ENCODE measurements at places on chromosomes 12 and 14.

- no peak for DNase-seq
Observed at GRCh38 chr12:51472984-51473383, 48.4 kb downstream of the SLC4A8 start.

- no peak for DNase-seq
Observed at GRCh38 chr12:117576053-117576452, 214.6 kb upstream of the NOS1 start.

DNA sequence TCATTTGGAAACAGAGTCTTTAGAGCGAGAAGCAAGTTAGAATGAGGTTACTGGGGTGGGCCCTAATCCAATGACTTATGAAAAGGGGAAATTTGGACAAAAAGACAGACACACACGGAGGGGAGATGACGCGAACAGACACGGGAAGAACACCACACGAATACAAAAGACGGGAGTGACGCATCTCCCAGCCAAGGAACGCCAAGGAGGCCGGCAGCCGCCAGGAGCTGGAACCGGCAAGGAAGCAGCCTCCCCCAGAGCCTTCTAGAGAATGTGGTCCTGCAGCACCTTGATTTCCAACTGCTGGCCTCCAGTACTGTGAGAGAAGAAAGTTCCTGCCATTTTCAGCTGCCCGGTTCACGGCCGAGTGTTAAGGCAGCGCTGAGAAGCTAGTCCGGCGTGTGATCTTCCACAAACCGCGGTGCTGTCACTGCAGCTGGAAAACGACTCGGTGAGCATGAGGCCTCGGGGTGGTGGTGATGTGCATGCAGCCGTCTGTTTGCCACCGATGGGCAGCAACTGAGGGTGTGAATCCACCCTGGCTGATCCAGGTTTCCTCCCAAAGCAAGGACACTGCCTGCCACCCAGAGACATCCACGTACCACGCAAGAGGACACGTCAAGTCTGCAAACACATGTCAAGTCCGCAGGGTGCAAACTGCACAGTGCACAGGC lies 124.5 kb downstream of the NCOR2 start:
- DNase-seq: no peak

- no peak for DNase-seq
Observed at GRCh38 chr14:63877550-63877939, 24.7 kb downstream of the SYNE2 start.

DNA sequence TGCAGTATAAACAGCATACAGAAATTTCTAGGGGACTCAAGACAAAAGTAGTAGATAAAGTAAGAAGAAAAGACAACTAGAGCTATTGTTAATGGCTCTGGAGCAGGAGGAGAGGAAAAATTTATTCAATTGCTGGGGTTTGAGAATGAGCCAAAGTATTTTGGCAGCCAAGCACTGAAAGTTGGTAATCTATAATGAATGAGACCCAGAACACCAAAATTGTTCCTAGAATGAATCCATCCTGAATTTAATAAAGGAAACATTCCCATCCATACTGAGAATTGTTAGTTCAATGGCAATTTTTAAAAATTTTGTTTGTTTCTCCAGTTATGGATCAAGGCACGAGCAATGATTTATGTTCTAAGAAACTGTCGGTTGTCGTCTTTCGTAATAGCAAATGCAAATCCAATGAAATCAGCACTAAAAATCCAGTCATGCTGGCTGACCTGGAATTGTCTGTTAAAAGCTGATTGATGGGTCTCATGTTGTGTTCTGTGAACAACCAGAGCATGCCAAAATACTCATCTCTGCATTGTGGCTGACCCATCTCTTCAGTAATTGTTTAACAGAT lies 170.9 kb upstream of the LMNTD1 start:
- peak; percentile 29 for DNase-seq
